Upper lobe of left lung (tissue), 6 donors: ENCODE measurements at places on chromosomes 12 and 14.
A peak's percentile ranks its signal among the peaks of the same experiment; 100 is the strongest.

DNA sequence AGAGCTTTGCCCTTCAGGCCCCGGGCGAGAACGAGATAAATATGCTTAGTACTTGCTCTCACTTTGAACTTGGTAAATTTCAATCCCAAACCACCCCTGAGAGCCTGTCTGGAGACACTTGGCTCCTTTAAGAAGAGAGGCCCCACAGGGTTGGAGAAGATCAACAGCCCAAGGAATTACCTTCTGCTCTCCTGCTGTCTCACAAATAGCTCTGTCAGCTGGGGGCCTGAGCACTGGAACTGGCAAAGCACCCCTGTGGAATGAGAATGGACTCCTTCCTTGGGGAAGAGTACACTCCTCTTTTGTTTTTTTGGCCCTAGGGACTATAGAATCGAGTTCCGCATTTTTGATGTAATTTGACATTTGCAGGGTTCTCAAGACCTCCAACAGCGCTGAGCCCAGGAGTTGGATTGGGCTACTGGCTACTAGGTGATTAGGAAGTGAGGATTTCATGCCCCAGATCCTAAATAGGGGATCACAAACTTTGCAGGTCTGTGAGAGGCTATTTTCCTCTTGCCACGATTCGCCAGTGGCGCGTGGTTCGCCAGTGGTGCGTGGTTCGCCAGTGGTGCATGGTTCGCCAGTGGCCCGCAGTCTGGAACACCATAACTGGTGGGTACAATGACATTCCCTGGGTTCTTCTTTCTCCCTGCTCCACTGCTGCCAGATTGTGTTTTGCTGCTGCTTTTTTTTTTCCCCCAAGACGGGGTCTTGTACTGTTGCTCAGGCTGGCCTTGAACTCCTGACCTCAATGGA is 17.8 kb upstream of the MEG3 start:
- no peak for DNase-seq

DNA sequence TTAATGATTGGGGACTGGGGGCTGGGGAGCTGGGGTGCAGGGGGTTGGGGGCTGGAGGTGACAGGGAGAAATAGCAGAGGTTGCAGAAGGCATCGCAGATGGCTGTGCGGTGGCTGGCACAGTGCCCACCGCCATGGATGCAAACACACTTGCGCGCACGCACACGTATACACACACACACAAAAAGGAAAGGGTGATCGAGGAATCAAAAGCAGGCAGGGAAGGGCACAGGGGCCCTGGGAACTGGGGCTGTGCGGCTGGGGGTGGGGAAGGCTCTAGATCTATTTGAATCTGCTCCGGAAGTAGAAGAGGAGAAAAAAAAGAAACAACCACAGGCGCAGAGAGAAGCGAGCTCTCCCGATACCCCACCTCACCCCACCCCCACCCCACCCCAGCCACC is 39.4 kb downstream of the ZFHX2 start:
- DNase-seq, result no peak

DNA sequence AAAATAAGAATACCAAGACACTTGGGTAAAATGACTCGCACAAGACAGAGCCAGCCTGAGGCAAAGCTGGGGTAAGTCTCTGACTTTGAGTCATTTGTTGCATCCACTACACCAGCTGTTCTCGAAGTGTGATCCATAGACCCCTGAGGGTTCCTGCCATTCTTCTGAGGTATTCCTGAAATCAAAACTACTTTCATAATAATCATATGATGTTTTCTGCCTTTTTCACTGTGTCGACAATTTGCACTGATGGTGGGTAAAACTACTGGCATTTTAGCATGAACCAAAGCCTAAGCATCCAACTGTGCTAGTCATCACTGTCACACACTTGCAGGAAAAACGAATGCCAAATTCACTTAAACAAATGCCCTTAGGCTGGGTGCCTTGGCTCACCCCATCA is 135.5 kb upstream of the FUT8 start:
- no peak for DNase-seq

- no peak for DNase-seq
Observed at GRCh38 chr12:94731733-94732360, 81.5 kb upstream of the TMCC3 start.

- no peak for DNase-seq
Observed at GRCh38 chr14:76762411-76763095, 1.3 kb downstream of the VASH1 start.

- DNase-seq, result no peak
Observed at GRCh38 chr12:94753036-94753679, 102.8 kb upstream of the TMCC3 start.

GRCh38 chr14:50936016-50936340 is 8.3 kb downstream of the PYGL start:
- DNase-seq, result no peak

GRCh38 chr12:47941475-47941780 is 22.0 kb upstream of the TMEM106C start:
- peak; percentile 14 for DNase-seq

DNA sequence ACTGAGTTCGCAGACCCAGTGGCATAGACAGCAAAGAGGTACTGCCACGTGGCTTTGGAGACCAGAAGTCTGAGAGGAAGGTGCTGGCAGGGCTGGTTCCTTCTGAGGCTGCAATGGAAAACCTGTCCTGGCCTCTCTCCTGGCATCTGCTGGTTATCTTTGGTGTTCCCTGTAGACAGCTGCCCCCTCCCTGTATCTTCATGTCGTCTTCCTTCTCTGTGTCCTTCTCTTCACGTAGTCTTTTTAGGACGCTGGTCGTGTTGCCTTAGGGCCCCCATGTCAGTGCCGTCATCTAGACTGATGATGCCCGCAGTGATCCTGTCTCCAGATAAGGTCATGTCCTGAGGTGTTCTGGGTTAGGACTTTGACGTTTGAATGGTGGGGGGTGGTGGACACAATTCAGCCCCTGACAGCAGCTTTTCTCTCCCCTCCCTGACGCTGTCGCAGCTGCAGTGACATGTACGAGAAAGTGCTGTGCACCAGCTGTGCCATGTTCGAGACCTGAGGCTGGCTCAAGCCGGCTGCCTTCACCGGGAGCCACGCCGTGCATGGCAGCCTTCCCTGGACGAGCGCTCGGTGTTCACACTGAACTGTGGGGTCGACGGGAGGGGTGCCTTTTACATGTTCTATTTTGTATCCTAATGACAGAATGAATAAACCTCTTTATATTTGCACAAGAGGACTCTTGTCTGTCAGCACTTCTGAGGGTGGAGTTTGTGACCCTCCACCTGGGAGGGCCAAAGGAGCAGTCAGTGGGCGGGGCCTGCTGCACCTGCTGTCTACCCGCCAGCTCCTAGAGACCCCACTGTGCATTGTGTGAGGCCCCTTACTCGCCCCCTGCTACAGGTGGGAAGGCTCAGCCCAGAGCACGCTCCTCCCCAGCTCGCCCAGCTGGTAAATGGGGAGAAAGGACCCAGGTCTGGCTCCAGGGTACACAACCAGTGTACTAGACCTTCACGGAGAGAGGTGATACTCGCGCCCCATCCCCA is 6.3 kb downstream of the SIVA1 start:
- no peak for DNase-seq

- no peak for DNase-seq
Observed at GRCh38 chr14:66359500-66359899, 126.7 kb upstream of the CCDC196 start.

DNA sequence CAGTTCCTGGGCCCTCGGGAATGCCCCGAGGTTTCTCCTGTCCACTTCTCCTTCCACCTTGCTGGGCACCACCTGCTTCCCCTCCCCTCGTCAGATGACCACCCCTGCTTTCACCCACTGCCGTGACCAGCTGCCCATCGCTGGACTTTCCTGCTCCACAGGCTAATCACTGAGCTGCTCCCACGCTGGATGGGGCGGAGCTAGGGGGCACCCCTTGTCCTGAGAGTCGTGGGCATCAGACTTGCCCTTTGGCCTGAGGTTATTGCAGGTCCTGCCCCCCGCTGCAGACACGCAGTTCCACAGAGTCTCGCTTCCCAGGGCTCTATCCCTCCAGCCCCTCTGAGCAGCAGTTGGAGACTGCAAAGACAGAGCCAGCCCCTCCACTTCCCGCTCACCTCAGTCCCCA is 427 bp downstream of the SLC6A12 start:
- no peak for DNase-seq

DNA sequence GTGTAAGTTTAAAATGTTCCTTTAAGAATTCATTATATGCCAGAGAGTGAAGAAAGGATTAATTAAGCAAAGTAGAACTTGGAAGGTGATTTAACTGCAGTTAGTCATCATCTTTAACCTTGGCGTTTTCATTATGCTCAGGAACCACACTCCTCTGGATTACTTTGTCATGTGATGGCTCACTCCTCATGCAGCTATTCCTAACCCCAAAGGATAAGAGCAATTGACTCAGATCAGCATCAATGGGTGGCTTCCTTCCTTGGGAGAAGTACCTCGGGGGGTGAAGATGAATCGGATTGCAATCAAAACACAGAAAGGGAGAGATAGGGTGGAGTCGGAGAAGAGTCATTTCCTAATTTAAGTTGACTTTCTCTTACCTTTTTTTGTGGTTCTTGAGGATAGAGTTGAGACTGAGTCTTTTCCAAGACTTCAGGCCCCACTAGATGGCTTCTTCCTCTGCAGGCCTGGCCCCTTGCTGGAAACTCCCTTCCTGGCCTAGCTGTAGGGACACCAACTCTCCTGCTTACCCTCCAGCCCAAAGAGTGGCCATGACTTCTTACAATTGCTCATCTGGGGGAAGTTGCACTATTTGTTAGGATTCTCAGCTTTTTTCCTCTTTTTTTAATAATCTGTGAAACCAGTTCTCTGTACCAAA is 238.6 kb upstream of the DDHD1 start:
- no peak for DNase-seq

DNA sequence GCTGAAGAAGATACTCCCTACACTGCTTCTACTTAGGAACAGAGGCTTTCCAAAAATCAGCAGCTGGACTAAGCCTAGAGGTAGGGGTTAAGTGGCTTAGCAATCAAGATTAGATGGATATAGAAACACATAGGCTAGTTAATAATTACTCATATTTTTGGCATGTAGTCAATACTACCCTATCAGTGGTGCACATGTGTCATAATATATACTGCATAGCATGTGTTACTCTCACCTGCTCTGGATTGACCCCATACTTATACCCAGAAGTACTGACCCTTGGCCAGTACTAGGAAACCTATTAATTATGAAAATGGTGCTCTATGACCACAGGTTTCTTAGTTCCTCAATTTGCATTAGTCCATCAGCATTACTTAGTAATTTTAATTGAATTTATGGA is 528.4 kb upstream of the LMO3 start:
- DNase-seq, result no peak
